ENCODE measurements at places on chromosomes 5 and 9.

GRCh38 chr5:1402611-1403255 is 42.5 kb downstream of the SLC6A3 start:
- no peak for DNase-seq

- DNase-seq, result peak; percentile 2
These were observed 99.2 kb downstream of the PHF2 start for GRCh38 chr9:93675336-93676150.

DNA sequence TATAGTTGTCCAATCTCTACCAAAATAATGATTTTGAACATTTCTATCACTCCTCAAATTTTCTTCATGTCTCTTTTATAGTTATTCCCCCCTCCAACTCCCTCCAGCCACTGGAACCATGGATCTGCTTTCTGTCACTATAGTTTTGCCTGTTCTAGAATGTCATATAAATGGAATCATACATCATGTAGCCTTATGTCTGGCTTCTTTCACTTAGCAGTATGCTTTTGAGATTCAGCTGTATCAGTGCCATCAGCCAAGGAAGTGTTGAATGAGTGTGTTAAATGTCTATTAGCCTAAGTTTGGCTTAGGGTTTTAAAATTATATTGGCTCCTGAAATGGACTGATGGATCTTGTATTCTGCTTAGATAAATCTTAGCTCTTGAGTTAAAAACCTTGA is 36.0 kb downstream of the UBE2D2 start:
- no peak for DNase-seq

DNA sequence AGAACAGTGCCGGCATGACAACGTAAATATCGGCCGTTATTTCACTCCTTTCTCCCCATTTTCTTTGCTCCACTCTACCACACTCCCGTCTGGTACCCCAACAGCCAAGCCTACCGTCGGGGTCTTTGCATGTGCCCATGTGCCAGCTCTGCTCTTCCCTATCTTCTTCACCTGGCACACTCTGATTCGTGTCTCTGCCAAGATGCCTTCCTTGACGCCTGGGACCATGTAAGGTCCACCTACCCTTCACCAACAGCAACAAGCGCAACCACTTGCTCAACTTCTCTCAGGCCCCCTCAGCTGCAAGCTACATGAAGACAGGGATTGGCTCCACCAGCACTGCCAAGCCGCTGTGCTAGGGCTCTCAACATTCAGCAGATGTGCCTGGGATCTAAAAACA is 4.4 kb downstream of the MGAT1 start:
- DNase-seq, result no peak

- DNase-seq, result peak; percentile 52
These were observed 555.5 kb downstream of the CDH9 start for GRCh38 chr5:26482810-26483375.

GRCh38 chr9:77421506-77422265 is 226.4 kb downstream of the GNA14 start:
- no peak for DNase-seq

DNA sequence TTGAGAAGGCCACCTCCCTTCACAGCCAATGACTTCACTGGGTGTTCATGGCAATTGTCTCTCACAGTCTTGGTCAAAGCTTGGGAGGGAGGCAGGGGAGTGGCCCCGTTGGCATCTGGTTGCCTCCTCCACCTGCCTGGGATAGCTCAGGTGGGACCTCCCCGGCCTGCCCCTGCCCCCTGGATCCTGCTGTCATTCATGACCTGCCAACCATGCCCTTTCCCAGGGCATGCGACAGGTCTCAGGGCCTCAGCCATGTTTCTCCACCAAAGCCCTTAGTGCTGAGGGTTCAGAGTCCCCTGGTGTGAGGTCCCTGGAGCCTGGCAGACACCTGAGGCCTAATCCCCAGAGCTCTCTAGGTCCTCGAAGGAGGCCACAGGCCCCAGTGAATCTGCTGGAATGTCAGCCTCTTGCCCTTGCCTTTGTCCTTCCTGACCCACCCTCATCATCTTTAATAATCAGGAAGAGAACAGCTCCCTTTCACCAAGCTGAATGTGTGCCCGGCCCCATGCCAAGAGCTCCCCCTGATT is 5.6 kb downstream of the DAB2IP start:
- no peak for DNase-seq

All from endothelial cell (in vitro differentiated cells).